ENCODE measurements at places on chromosomes 2 and 18.

GRCh38 chr2:199405241-199405640, 52.5 kb downstream of the SATB2 start:
- DNase-seq = no peak

DNA sequence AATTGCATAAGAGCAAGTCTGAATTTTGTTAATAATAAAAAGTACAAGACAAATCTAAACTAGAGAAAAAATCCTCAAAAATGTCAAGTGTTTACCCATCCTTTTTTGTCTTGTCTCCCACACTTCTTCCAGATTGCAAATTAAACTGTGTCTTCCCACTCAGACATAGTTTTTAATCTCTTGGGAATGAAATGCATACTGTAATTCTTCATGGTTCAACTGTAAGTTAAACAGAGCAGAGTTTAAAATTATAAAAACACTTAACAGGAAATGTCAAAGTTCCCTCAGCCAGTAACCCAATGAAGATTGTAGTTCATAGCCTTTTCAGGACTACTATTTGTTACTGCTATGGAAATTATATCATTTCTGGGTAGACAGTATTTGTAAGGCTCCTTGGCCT, 171.8 kb downstream of the UBE2E3 start:
- no peak for DNase-seq

DNA sequence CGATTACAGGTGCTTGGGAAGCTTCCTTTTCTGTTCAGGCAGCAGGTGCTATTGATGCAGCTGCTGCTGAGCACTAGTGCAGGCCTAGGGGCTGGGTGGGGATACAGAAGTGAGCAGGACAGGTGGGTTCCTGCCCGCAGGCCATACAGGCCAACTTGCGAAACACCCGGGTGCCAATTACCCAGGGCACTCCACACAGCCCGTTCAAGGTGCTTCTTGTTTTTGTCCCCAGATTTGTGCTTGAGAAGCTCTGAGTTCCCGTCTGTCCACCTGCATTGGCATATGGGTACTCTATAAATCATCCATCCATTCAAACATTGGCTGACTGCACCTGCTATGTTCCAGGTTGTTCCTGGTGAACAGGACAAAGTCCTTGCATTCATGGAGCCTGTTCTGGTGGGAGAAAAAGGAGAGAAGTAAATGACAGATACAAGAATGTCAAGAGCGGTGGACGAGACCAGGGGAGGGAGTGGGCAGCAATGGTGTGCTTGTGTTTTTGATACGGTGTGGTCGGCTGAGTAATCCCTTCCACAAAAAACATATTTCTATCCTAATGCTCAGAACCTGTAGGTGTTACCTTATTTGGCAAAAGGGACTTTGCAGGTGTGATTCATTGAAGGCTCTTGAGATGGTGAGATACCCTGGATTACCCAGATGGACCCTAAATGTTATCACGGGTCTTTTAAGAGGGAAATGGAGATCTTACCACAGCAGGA, 31.4 kb downstream of the SH3BP4 start:
- DNase-seq = no peak

DNA sequence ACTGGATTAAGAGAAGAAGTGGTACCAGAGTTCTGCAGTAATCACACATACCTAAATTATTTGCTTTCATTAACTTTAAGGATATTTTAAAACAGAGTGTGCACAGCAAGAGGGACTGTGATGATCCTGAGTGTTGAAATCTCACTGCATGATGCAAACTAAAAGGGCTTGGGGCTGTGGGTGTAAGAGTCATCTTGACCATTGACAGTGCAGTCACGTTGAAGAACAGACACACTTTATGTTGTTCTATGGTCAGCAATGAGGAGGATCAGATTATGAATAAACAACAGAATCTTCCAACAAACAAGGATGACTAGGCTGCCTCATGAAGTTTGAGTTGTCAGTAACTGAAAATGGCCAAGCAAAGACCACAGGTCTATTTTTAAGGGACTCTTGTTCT, 87.2 kb upstream of the GALNT5 start:
- DNase-seq = no peak

- no peak for DNase-seq
These were observed 14.1 kb downstream of the SLC4A3 start for GRCh38 chr2:219641390-219642068.

GRCh38 chr2:3756306-3756705, 52.9 kb downstream of the DCDC2C start:
- DNase-seq = no peak

DNA sequence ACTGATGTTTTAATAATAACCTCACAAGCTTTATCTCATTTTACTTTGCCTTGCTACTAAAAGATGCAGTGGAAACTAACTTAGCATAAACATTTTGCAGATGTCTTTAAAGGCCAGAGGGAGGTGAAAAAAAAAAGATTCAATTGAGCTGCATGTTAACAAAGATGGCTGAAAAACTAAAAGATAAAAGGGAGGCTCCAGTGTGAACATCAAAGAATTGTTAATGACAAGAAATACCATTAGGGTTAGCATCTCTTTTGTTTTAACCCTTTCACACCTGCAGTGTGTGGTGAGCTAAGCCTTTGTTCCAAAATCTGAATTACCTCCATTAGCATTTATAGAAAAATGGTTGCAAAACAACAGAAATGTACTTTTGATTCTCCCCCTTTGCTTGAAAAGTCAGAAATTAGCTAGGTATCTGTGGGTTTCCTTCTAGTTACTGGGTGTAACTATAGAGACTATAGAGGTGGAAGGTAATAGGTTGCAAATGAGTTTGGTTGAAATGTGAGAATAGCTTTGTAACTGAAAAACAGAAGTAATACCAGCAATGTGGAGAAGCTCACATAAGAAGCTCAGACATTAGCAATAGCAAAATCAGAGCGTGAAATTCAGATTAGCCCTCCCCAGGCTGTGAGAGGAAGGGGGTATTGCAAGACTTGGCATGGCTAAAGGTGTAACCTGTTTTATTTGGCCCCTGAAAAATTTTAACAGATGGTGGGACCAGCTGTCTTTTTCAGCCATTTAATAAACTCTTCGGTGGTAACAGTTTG, 34.8 kb upstream of the SP5 start:
- no peak for DNase-seq

DNA sequence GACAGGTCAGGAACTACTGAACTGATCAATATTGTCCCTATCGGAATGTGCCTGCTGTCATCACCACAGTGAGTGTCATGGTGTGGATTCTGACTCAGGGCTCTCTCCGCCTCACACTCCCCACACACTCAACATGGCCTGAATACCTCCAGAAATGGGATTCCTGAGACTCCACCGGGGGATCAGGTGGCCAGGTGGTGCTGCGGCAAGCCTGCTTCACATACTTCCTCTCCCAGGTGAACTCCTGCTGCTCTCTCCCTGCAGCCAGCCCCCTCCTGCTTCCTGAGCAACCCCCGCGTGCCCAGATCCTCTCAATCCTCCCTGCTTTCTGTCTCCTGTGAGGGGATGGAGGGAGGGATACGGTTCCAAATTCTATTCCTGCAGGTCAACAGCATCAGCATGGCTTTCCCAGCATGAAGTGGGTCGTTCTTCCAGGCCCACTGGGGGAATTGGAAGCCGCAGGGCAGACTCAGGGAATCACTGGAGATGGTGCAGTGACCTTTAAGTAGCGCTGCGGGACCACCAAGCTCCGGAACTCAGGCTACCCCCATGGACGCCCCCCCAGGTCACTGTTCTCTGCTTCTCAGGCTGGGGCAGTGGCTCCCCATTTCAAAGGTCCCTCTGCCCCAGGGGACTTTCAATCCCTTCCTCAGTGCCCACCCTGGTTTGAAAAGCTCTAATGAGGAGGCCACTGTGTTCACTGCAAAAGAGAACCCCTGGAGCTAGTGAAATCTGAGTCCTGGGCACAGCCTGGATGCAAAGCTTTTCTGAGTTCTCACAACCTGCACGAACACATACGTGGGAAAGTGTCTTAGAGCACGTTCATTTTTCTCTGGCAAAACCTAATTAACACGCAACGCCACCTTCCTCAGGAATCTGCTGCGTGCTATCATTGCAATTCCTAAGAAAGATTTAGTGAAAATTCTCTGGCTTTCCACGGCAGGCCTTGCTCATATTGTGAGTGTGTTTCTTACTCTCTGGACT, 168.4 kb downstream of the ZFP36L2 start:
- DNase-seq = no peak
